ENCODE measurements at places on chromosomes 1 and 21. TPM values are rescaled to one million over a fixed set of nuclear protein-coding genes. Genes with fewer than 3 reads are reported as not detected.

DYRK1A gene
- total RNA-seq = 48.8 TPM

DARS2 gene
- 14.7 TPM for total RNA-seq

S100A8 gene
- 674 TPM for total RNA-seq

DNA sequence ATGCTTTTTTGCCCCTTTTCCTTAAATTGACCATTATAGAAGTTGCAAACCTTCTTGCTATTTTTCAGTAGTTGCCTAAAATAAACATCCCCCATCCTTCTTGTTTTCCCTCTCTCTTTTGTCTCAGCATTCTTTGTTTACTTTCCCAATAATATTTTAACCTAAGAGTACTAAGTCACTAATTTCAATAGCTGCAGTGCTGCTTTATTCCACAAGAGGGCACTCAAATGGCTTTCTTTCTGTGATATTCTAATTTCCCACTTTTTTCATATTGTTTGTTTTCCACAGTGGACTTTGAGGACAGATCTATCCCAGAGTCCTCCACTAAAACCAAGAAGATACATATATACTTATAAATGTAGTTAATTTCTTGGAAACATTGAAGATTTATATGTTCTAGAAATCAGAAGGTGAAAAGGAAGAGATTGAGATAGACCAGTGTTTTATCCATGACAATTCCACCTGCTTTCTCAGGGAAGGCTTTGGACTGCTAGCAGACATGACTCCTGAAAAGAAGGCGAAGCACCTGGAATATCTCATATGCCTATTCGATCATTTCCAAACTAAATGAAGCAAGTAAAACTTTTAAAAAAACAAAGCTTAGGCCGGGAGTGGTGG is 104.8 kb upstream of the GRIK1 start:
- no peak for DNase-seq

DNA sequence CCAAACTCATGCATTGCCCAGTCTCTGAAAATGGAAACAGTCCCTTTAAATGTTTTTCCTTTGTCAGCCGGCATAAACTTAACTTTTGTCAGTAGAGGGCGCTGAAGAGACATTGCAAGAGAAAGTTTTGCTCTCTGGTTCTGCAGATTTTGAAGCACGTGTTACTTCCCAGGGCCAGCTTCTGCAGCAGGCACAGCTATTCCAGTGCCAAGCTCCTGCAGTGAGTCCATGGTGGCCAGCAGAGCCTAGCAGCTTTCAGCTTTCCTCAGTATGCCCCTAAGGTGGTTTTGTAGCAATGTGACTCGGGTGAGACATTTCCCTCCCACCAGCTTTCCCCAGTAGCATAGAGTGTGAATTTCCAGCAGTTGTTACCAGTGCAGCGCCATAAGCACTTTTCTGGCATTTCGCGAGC is 2.6 kb upstream of the IFI44L start:
- no peak for DNase-seq

DNA sequence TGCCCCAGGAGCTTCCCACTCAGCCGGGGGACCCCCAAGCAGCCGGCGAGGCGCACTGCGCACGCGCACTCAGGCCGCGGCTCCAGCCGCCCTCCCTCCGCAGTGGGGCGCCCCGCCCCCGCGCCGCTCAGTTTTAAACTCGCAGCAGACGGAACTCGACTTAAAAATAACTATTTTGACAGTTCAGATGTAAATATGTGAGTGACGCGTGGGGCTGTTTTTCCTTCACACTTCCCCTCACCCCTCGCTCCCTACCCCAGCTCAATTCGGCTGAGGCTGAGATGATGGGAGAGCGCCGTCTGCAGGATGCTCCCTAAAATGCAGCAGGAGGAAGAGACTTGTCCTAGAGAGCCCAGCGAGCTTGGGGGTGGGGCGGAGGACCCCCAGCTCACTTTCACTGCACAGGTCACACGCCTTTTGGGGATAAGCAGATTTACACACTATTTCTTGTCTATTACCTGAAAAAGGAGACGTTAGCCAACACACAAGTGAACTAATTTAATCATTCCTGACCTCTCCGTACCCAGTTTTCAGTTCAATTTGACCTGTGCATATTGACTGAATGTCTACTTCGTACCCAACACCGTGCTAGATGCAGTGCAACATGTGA is 8.9 kb upstream of the LEMD1 start:
- DNase-seq = peak; percentile 77

DNA sequence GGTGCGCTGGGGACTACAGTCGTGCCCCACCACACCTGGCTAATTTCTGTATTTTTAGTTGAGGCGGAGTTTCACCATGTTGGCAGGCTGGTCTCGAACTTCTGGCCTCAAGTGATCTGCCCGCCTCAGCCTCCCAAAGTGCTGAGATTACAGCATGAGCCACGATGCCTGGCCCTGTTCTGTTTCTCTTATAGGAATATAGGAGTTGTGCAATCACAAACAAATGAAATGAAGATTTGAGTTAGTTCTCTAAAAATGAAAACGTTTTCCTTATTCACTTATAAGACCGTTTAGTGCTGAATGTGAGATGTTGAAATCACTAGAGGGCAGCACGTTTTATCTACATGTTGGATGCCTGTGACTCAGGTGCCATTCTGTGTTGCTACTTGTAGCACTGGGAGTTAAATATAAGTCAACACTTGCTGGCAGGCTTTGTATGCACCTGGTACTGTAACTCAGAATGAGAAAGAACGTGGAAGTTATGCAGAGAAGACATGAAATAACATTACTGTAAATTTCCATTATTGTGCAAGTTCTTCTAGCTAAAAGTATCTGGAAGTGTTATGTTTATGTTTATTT is 45.8 kb downstream of the MIGA1 start:
- DNase-seq = no peak

DNA sequence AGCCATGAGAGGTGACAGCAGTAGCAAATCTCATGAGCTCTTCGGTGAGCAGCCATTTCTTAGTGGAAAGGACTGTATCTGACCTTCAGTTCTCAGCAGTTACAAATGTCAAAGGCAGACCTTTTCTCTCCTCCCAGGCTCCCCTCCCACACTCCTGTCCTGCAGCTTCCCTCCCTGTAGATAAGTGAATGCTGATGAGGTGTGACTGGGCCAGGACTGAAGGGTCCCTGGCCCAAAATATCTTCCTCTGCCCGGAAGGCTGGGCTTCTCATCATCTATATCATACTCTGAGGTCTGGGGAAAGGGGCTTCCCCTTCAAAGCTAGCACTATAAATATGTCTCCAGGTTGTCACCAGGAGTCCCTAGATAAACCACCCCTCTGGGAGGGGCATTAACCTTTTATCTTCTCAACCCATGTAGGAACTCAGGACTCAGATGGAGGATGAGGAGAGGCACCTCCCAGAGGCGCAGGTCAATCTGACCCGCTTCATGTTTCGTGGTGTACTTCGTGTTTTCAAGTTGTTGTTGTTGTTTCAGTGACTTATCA is 3.6 kb upstream of the ADAMTSL4 start:
- DNase-seq = no peak
